ENCODE measurements at places on chromosomes 2 and 18.
A peak's percentile ranks its signal among the peaks of the same experiment; 100 is the strongest.

GRCh38 chr2:15152382-15152781, 408.8 kb downstream of the NBAS start:
- no peak for DNase-seq

DNA sequence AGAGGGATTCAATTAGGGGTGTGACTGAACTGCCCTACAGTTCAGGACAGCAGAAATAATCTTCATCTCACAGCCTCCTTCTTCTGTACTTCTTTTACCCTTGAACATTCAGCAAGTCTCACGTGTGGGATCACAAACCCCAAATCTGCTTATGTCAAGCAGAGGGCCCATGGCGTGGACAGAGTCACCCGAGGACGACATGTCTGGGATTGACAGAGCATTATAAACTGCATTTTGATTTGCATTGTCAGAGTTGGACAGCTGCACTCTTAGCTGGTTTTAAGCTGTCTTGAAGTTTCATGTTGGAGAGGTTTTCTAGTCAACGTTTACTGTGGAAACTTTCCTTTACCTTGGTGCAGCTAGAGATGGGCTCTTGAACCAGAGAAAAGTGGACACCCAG, 26.4 kb downstream of the MGAT5 start:
- no peak for DNase-seq

GRCh38 chr2:70480468-70480867, 73.2 kb downstream of the TGFA start:
- no peak for DNase-seq

DNA sequence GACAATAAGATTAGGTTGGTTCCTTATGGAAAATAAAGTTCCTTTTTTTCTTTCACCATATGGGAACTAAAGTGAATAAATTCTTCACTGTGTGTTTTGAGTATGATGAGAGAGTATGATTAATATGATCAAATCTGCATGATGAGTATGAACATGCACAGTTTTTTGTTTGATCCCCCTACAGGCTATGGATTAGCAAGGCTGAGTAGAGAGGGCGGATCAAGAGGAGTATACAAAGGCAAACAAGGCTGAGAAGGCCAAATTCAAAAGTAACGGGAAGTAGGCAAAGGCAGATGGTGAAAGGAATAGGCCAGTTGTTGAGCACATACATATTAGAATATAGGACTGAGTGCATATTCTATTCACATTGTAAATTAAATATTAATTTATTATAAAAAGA, 508.2 kb downstream of the LRRTM4 start:
- no peak for DNase-seq

DNA sequence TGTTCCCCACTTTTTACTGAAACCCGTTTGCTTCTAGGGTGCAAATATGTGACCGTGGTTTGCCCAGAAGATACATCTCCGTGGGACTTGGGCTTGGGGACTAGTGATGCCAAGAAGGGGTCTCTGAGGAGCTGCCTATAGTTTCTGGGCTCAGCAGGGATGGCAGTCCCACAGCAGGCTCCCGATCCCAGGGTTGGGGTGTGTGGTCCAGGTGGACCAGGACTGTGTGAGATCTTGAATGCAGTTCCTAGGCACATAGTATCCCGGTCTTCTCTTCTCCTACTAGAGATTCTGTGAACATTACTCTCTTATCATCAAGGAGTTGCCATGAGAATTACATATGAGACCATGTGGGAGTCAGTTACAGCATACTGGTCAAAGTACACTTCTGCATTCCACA, 435.8 kb upstream of the SPRED2 start:
- no peak for DNase-seq

GRCh38 chr2:234427081-234428061, 69.5 kb downstream of the ARL4C start:
- DNase-seq: no peak

GRCh38 chr18:2112435-2113045, 458.8 kb downstream of the METTL4 start:
- DNase-seq: no peak

DNA sequence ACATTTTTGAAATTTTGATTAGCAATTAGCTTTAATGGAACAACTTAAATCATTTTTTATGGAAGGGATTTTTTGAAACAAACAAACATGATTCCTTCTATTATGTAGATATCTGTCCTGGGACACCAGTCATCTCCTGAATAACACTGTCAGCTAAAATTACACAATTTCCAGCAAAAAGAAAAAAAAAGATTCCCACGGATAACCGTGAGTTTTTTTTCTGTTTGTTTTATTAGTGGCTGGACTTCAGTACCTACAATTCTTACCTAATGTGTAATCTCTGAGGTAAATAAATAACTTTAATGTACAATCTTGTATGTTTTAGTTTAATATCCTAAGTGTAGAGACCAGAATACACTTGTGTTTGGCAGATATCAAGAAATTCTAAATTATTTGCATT, 126.6 kb upstream of the KYNU start:
- no peak for DNase-seq

GRCh38 chr2:168091986-168092385, 155.4 kb downstream of the STK39 start:
- no peak for DNase-seq

DNA sequence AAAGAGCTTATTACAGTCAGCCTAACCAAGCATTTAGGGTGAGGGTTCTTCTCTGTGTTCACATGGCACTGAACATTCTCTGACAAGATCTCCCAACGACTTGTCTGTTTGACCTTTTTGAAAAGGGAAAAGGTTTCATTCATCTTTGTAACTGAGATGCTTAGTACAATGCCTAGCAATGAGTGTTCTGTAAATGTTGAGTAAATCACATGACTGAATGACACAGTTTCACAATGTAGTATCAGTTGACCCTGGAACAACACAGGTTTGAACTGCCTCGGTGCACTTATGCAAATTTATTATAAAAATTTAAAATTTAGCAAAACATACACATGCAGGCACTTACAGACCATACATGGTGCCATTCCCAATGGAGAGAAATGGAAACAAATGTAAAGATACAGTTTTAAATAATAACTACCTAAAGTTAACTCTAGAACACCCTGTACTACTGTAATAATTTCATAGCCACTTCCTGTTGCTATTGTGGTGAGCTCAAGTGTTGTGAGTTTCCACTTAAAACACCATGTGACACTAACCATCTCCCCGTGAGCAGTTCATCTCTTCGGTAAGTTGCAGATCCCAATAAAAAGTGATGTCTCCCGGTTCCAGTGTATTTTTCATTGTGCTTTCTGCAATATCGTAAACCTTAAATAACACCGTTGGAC, 34.1 kb upstream of the VWC2L start:
- no peak for DNase-seq

DNA sequence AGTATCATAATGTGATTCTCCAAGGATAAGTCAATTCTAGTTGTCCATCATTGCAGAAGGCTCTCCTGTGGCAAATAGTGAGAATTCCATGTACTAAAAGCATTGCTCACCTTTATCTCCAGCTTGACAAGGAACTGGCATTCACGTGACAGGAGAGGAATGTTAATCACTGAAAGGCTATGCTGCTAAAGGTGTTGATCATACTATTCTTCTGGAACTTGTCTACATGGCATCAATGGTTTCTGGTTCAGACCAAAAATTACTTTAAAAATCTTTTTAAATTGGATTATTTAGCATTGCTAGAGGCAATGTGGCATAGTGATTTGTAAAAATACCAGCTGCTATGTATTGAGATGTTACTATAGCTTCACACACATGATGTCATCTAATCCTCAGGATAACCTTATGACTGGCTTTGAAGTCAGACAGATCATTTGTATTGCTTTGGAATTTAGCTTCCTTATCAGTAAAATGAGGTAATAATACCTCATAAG, 414.4 kb downstream of the MTX2 start:
- no peak for DNase-seq

DNA sequence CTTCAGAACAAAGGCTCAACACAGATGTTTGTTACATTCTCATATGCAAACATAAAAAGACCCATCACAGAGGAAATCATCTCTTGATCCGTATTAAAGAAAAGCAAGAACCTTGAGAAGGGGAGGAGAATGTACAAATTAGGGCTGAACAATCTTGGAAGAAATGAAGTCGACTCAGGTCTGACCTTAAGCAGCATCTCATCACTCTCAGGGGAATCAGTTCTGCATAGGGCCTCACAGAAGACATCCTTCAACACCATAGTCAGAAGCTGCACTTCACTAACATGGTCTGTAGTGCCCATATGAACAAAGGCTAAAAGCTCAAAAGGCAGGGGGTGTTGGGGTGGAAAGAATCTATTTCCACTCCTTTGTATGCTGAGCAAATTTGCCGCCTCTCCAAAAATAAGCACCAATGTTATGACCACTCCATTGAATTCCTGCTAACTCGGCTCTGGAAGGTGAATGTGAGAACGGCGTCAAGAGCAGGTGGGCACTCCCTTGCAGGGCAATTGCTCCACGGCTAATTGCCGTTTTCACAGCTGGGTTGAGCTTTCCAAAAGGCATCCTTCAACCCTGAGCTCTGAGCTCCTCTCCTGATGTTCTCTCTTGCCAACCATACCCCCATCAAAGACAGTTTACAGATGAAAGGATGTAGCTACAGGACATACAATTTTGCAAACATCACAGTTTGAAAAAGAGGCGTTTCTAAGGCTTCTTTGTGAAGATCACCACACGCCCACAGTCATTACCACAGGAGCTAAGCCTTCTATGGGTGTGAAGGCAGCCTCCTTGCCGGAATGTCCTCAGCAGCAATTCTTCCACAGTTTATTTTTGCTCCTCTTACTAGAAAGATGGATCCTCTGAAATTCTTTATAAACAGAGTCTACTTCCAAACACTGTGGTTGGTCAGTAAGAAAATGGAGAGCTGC, 10.0 kb downstream of the KLF7 start:
- DNase-seq: no peak

DNA sequence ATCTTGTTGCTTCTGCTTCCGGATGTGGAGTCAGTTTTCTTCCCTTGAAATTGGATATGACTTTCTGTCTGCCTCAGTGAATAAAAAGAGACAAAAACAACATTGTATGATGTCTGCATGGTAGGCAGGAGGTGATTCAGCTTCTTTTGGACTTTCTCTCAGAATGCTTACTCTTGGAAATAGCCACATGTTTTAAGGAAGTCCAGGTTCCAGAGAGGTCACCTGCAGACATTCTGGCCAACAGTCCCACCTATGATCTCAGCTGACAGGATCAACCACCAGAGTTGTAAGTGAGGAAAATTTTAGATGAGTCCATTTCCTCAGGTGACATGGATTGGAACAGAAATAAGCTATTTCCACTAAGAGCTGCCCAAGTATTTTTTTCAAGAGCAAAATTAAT, 508.7 kb upstream of the FAM98A start:
- no peak for DNase-seq

- DNase-seq: no peak
Measured at GRCh38 chr2:138742441-138743057, 37.6 kb downstream of the NXPH2 start.

- DNase-seq: peak; percentile 21
Measured at GRCh38 chr2:241816431-241817121, 7.6 kb downstream of the NEU4 start.

DNA sequence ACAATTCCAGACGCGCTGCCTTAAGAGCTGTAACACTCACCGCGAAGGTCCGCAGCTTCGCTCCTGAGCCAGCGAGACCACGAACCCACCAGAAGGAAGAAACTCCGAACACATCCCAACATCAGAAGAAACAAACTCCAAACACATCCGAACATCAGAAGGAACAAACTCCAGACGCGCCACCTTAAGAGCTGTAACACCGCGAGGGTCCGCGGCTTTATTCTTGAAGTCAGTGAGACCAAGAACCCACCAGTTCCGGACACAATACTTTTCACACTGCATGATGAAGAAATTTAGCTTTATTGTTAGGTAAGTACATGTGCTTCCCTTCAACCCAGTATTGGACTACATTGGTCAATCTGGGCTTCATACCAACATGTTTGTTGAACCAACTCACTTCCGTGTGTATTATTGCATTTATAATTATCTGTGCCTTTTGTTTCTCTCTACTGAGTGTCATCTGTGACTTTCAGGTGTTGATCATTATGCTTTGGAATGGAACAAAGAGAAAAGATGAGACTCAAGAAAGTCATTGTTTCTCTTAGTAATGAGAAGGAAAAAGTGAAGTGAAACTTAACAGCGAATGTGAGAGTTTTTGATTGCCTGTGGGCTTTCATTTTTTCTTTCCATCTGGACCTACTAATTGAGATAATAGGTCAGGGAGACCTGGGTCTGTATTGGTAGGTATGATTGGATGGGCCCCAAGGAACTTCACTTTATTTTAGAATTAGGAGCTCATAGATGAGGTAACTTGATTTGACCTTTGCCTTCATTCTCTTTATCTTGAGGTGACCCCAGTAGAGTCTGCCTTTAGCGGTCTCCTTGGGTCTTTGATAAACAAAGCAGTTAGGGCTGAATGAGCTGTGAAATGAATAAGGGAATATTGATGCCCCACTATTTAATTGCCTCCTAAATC, 76.1 kb upstream of the CAVIN2 start:
- DNase-seq: no peak
